ENCODE measurements at places on chromosomes 3 and 15.

DNA sequence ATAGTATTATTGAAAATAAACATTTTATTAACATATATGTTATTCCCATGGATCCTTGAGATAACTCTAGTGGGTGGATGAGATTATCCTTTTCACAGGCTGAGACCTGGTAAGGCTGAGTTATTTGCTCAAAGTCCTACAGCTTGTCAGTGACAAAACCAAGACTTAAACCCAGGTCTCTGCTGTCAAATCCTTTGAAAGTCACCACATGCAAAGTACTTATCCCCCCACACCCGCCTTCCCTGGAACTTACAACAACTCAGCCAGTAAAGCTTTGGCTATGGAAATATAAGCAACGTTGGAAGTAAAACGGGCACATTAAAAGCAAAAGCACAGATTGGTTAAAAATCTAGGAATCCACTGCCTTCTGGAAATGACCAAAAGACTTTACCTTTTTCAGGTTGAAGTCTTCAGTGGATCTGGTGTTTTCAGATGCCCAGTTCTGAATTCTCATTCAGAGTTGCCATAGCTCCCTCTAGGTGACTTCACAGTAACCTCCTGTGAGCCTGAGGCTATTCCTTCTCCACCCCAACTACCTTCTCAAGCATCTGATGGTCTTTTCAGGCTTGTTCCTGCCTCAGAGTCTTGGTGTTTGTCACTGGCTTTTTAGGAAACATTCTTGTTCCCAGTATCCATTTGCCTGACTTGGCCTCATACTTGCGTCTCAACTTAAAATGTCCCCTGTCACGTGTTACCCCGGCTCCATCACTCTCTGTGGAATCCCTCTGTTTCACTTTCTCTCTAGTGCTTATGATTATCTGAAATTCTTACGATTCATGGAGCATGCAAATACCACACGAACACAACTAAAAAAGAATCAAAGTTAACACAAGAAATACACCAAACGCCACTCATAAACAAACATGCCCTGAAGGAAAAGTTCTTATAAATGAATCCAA is 131.2 kb downstream of the MAGI1 start:
- no peak for DNase-seq

GRCh38 chr3:61570813-61571212 is 9.4 kb downstream of the PTPRG start:
- no peak for DNase-seq

GRCh38 chr15:67521029-67521782 is at the start of gene C15orf61:
Gene C15orf61 (plus strand): TSS chr15:67521131. CDS start chr15:67521249, 118 bp downstream.
- peak; percentile 92 for DNase-seq

GRCh38 chr3:5022187-5022965 is 43.1 kb downstream of the BHLHE40 start:
- DNase-seq: no peak

DNA sequence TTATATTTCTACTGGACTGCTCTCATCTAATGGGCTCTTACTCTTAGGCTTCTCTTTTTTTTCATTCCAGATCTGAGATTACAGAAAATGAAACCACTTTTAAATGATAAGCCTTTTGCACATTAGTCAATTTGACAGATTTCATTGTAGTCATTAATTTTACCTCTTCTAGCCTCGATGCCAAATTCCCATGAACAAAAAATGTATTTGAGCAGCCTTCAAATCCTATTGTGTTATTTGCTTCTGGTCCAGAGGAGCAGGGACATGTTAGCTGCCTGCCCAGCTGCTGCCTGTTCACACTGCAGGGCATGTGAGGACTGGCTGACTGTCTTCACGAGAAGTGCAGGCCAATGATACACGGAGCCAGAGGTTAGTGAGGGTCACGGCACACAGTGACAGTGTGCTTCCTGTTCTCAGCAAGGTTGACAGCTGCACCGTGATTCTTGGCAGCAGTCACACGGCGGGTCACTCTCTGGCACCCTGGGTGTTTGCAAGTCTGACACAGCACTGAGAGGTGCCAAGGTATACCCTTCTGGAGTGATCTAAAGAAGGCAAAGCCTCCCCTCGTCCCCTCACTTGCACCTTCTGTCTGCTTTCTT is 40.8 kb downstream of the KAT2B start:
- DNase-seq: no peak

- peak; percentile 86 for DNase-seq
Observed at GRCh38 chr15:40928821-40929659, at the start of gene DLL4. Gene DLL4 (plus strand): TSS chr15:40929340. CDS start chr15:40929669, 329 bp downstream.

DNA sequence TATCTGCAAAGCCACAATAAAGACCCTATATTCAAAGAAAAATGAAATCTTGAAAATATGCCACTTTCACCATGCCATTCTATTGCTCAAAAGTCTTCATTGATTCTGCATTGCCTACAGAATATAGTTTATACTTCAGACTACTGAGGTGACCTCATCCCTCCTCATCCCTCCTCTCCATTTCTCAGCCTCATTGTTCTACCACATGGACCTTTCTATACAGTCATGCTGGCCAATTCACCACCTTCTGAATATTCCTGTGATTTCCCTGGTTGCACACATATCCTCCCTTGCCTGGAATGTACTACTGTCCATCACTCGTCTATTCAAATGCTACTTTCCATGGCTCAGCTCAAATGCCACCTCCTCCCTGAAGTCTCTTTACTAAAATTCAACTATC is 3.5 kb upstream of the COL8A1 start:
- DNase-seq: no peak

- DNase-seq: no peak
Observed at GRCh38 chr15:42111924-42112323, 17.6 kb upstream of the PLA2G4D start.
